ENCODE measurements at places on chromosomes 6 and 20.

DNA sequence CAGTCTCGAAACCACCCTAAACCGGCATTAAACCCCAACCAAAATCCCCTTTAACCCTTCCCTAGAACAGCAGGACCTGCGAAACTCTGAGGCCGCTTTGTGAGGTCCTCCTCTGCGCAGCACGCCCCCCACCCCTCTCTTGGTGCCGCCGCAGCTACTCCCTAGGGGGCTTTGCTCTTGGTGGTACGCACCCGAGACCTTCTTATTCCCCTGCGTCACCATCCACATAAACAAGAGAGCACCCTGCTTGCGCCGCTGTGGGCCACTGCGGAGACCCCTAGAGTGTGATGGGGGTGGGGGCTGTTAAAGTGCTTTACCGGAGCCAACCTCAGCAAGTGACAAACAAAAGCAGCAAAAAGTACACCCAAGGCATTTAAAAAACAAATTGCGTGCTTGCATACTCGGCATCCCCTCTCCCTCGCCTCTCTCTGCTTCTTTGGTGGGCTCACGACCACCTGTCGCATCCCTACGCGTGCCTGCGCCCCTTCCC lies 502 bp upstream of the GNAS start:
- no peak for DNase-seq

GRCh38 chr20:14913896-14914620 lies 576.6 kb upstream of the FLRT3 start:
- DNase-seq: no peak

DNA sequence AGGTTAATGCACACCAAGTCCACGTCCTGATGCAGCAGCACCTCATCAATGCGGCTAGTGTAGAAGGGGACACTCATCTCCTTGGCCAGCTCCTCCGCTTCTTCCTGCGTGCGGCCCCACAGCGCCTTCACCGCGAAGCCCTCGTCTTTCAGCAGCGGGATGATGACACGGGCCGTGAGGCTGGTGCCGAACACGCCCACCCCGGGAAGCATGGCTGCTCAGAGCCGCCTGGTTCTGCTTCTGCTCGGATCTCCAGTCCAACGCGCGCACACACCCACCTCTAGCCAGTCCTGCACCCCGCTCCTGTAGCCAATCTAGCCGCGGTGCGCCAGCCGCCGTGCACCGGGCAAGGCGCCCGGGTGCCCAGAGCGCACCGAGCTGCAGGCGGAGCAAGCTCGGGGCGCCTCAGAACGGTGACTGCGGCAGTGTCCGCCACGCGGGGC lies 700 bp downstream of the GFOD1 start:
- DNase-seq: peak; percentile 54

GRCh38 chr20:1443085-1443484 lies 23.6 kb downstream of the NSFL1C start:
- no peak for DNase-seq

GRCh38 chr20:36770680-36771079 lies 2.9 kb downstream of the DSN1 start:
- DNase-seq: no peak

GRCh38 chr6:100466410-100467128 lies 1.8 kb upstream of the SIM1 start:
- no peak for DNase-seq

Data from mucosa of gallbladder (tissue), 1 donor.